ENCODE measurements at places on chromosomes 12 and 14.

- no peak for DNase-seq
These were observed 187.2 kb downstream of the RPL10L start for GRCh38 chr14:46464341-46464740.

- no peak for DNase-seq
These were observed 4.3 kb downstream of the DIP2B start for GRCh38 chr12:50508970-50509663.

- DNase-seq: no peak
These were observed 96.7 kb downstream of the RMST start for GRCh38 chr12:97559267-97559666.

DNA sequence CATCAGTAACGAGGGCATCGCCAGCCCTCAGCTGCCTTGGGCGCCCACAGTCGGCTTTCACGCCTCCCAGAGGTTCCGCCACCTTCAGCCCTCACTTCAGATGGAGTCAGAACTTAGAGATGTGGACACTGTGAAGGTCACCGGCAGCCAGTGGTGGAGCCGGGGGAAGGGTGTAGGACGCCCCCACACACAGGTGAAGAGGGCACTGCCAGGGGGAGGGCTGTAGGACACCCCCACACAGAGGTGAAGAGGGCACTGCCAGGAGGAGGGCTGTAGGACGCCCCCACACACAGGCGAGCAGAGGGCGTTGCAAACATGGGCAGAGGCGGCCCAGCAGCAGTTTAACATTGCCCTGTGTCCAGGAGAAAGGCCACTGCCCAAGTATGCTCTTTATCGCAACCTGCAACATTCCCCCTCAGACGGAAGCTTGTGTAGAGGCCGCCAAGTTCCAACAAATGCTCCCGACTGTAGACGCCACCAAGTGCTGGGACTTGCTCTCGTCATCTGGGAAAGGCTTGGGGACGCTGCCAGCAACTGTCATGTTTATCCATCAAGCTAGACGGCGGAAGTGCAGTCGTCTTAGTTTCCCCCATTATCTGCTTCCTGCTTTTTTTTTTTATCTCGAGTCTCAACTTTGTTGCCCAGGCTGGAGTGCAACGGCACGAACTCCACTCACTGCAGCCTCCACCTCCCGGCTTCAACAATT, 4.9 kb upstream of the ANKLE2 start:
- DNase-seq: no peak

Measured in CD4-positive, alpha-beta T cell treated with Interleukin-6 for 4 hours (primary cell).